ENCODE measurements at places on chromosomes 3 and 15.

GRCh38 chr3:182937293-182938051 is 42.9 kb downstream of the DCUN1D1 start:
- no peak for DNase-seq

- no peak for DNase-seq
These were observed 136.9 kb upstream of the TOPAZ1 start for GRCh38 chr3:44104668-44105321.

- DNase-seq = no peak
These were observed 18.0 kb downstream of the CLDN11 start for GRCh38 chr3:170436697-170437096.

GRCh38 chr3:50481992-50482391 is 21.4 kb downstream of the CACNA2D2 start:
- peak; percentile 49 for DNase-seq

GRCh38 chr15:51846463-51847230 is 17.2 kb downstream of the TMOD3 start:
- no peak for DNase-seq

GRCh38 chr15:47136236-47136635 is 581.1 kb upstream of the SEMA6D start:
- DNase-seq = no peak

- no peak for DNase-seq
These were observed 108.8 kb downstream of the FAIM start for GRCh38 chr3:138717348-138717747.

GRCh38 chr15:72474466-72474911 is 359 bp downstream of the ARIH1 start:
- DNase-seq = no peak

- DNase-seq = no peak
These were observed 16.3 kb downstream of the GXYLT2 start for GRCh38 chr3:72904163-72904562.

GRCh38 chr3:53229171-53229570 is 26.7 kb downstream of the TKT start:
- no peak for DNase-seq

DNA sequence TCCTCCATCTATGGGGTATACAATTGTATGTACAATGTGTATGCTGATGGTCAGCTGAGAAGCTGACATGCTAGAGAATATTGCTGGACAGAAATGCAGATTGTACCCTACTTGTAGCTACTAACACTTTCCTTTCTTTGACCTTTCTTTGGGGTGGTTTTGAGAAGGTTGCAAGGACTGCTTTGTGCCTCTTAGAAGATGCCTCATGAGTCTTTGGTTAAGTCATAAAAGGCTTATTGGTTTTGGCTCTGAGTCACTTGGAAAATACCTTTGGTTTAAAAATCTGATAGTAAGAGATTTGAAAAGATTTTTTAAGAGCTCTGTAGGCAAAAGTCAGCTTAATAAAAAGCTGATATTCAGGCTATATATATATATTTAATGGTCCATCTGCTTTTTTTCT is 71.5 kb downstream of the ZMAT3 start:
- DNase-seq = no peak

DNA sequence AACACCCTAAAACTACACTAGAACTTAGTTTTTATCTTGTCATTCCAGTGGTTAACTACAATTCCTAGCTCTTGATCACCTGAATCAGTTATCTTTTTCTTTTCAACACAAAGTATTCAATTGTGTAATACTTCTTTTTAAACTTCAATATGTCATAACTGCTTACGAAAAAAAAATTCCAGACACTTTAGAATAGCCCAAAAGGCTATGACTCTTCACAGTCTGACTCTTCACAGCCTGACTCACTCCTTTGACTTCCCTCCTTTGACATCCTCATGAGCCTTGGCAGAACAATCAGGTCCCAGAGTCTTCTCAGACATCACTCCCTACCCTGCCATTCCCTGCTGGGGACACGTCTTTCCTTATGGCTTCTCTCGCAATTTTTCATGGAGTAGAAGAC is 727.1 kb downstream of the ROBO1 start:
- no peak for DNase-seq

DNA sequence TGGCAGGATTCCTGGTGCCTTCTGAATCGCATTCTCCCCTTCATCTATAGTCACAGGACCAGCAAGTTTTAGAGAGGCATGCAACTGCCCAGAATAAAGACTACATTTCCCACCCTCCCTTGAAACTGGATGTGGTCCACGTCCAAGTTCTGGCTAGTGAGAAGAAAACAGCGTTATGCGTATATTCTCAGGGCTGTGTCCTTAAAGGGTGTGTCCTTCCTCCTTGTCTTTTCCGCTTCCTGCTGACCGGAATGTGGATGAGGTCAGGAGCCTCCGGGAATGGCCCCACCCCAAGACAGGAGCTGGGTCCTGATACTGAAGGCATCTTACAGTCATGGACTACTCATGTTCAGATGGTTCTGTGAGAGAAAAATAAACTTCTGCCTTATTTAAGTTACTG is 20.2 kb downstream of the CHST2 start:
- DNase-seq = peak; percentile 69

- no peak for DNase-seq
These were observed 27.4 kb upstream of the BOC start for GRCh38 chr3:113183748-113184661.

DNA sequence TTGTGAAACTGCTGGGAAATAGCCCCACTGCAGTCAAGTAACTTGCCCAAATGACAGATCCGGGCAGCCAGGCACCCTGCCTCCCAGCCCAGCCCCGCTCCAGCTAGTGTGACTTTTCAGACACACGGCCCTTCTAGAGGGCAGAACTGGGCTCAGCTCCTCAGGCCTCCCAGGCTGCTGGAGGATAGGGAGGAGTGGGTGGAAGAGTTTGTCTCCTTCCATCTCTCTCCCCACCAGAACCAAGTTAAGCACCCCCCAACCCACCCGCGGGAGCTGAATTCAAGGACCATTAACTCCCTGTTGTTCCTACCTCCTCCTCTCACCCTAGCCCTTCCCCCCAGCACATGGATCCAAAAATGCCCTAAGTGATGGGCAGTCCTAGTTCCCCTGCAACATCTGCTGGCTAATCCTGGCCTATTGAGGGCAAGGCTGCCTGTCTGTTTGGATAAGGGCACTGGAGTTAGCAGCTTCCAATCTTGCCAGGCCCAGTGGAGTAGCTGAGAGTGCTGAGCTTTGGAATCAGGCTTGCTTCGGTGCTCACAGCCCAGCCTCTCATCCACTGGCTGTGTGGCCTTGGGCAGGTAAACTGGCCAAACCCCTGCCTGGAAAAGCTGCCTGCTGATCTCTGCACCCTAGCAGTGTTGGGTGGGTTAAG is 3.1 kb downstream of the CCDC33 start:
- DNase-seq = no peak

GRCh38 chr3:111723293-111724215 is 128.4 kb upstream of the ZBED2 start:
- DNase-seq = no peak

- DNase-seq = no peak
These were observed 836.1 kb upstream of the CFAP20DC start for GRCh38 chr3:59885899-59886400.

GRCh38 chr3:132550579-132551305 is 46.3 kb upstream of the ACKR4 start:
- no peak for DNase-seq

GRCh38 chr15:52498706-52499105 is 30.0 kb downstream of the MYO5A start:
- DNase-seq = no peak

DNA sequence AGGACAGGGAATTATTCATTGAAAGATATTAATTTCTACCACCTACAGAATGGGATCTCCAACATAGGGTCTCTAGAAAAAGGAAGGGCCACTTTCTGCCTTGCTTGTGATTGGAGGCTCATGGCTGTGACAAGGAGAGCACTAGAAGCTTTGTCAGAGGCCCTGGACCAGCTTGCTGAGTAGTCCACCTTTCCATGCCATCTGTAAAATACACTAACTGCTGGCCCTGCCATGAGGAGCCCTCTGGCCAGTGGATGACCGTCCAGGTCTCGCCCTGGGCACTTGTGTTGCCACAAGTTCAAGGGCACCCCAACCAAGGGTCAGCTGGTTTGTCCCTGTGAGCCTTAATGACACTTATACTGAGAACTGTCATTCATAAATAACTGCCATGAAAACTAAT is 1.6 kb upstream of the SYNM start:
- DNase-seq = no peak

GRCh38 chr3:3027976-3028567 is 82.1 kb downstream of the IL5RA start:
- DNase-seq = no peak

GRCh38 chr15:68465861-68466560 is 34.0 kb upstream of the ITGA11 start:
- DNase-seq = no peak

DNA sequence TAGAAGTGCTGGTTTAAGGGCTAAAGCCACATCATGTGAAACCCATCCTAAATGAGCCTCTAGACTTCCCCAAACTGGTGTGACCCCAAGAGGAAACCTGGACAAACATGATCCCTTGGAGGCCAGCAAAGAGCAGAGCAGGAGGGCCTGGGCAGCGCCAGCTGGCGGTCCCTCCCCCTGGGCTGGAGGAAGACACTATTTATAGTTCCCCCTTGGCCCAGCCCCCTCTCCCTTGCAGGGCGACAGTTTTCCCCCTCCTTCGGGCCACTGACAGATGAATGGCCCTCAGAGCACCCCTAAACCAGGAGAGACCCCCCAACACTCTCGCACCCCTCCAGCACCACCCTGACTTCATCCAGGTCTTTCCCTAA is 2.9 kb downstream of the UCN2 start:
- peak; percentile 33 for DNase-seq

DNA sequence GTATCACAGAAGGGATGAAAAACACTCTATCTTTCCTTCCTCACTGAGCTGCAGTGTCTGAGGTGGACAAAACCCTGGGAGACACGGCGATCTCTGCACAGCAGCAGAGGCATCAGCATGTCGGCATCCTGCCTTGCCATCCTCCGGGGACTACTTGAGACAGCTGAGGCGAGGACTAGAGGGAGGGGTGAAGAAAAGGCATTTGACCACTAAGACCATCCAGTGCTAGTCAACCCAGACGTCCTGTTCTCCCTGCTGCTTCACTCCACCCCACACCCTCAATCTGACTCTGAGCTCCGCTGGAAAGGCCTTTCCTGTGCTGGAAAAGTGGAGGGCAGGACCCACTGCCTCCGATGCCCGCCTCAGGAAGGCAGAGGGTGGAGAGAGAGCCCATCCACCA is 67.3 kb downstream of the VGLL4 start:
- no peak for DNase-seq

DNA sequence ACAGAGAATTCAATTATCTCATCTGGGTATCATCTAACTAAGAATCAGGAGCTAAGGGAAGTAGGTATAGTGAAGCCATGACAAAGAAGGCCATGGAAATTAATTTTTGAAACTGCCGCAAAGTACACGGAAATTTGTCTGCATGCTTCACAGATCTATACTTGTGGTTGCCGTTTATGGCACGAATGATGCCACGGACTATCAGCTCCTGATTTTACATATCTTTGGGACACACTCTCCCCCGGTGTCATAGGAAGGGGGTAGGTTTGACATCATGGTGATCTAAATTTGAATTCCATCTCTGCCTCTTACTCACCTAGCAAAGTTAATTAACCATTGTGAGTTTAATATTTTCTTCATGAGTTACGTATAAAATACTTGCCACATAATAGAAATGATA is 14.0 kb downstream of the ARPP21 start:
- DNase-seq = no peak

DNA sequence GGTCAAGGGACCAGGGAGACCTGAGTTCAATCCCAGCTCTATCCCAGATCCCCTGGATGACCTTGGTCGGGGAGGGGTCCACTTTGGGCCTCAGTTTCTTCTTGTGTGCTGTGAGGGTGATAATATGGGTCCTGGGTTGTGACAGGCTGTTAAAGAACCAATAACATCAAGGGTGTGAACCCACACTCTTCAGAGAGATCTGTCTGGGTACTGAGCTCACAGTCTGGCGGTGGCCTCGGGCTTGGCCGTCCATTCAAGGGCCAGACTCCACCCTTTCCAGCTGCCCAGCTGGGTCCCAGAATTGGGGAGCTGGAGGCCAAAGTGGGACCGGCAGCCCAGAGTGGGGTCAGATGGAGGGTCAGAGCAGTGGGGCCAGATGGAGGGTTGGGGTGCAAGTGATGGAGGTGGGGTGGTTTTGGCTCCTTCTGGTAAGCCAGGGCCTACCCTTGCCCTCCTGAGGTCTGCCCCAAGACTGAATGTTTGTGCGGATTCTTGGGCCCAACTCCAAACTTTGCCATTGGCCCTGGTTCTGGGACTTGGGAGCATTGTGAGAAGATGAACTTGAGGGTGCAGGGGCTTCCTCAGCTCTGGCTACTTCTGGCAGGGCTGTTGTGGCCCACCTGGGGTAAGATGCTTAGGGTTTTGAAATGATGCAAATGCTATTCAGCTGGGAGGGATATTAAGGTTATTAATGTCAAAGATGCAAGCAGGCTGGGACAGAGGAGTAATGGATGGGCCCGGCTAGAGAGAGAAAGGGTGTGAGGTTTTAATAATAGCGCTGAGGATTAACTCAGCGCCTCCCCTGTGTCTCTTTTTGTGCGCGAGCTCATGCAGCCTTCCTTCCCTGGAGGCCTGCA is 1.5 kb downstream of the CORO2B start:
- DNase-seq = no peak

- no peak for DNase-seq
These were observed 278.4 kb upstream of the ZPLD1 start for GRCh38 chr3:102156426-102156825.

DNA sequence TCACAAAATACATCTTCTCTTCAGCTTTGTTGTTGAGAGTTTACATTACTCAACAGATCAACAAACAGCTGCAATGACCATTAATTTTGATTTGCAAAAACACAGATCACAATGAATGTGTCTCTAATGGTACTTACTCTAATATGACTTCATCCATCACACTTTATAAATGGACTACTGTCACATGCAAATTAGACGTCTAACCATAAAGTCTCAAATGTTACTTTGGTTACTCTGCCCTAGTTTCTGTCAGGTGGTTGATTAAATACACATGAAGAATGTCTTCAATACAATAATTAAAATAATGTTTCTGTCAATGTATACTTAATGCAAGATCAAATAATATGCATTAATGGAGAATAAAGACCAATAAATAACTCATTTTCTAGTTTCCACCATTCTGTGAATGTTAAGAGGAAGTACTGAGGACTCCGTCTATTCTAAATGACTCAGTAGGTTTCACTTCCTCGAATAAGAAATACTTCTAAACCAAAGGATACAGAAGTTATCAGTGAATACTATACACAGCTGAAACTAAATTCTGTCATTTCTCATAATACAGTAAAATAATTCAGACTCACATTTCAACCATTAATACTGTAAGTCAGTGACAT is 145.8 kb downstream of the CBLB start:
- no peak for DNase-seq

GRCh38 chr3:12452361-12453330 is 31.6 kb upstream of the TSEN2 start:
- DNase-seq = no peak

- no peak for DNase-seq
These were observed 237.9 kb downstream of the ADAMTS17 start for GRCh38 chr15:100103828-100104227.

GRCh38 chr3:55167586-55168317 is 239.9 kb upstream of the LRTM1 start:
- no peak for DNase-seq

- no peak for DNase-seq
These were observed 102.8 kb downstream of the GABRB3 start for GRCh38 chr15:26670116-26670515.

Data from lung (tissue), 17 donors.